ENCODE measurements at places on chromosomes 1 and 21.
A peak's percentile ranks its signal among the peaks of the same experiment; 100 is the strongest.

DNA sequence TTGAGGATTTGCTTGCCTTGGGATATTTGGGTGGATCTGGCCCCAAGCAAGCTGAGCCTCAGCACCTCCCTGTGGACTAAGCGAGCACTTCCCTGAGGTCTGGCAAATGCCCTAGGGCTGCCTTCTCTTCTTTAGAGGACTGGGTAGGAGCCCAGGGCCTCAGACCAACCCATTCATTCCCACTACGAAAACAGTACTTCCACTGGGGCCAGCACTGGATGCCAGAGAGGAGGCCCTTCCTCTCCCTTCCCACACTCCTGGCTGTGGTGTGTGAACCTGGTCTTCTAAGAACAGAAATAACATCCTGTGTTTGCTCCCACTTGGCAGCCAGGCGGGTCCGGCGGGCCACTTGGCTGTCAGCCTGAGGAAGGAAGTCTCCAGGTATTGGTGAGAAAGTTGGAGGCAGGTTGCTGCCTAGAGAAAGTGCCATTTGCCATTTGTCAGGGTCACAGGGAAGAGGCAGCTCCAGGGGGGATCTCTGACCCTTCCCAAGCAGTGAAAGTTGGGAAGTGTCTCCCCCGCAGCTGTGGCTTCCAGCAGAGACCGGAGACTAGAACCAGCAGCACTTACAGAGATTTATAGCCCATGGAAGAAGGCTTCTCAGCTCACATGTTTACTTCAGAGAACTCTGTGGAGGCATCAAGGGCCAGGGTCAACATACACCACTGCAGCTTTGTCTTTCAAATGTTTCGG is 323.5 kb downstream of the SIPA1L2 start:
- DNase-seq: no peak

GRCh38 chr1:98929437-98929836 is 75.2 kb downstream of the PLPPR5 start:
- no peak for DNase-seq

- peak; percentile 91 for DNase-seq
These were observed 167.2 kb downstream of the FMN2 start for GRCh38 chr1:240258910-240259309.

DNA sequence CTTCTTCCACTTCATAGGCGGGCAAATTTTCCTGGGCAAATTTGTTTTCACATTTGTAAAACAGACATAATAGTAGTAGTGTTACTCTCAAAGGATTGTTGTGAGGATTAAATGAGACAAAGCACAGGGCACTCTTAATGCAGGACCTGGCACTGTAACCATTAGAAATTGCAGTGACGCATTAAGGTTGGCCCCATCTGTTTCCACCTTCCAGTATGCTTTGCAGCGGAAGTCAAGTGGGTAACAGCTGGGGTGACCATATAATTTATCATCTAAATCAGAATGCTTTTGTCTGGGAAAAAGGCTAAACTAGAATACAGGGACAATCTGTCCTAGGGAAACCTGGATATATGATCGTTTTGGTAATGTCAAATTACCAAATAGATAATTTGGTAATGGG is 132.5 kb upstream of the CACHD1 start:
- DNase-seq: no peak

DNA sequence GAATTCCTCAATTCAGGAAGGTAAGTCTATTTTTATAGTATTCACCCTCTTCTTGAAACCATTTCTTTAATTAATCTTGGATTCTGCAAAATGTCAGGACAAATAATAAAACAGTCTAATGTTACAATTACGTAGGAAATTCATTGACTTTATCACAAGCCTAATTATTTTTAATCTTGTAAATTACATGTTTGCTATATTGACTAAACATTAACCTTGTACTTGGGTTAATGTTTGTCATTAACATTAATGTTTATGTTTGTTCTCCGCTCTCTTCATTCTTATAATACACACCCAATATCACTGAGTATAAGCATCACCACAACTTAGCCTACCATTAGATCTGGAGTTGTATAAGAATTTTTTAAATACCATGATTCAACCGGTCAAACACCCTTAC is 2.8 kb downstream of the GCLM start:
- DNase-seq: no peak

- DNase-seq: peak; percentile 21
These were observed 1.3 kb downstream of the TMEM35B start for GRCh38 chr1:34983700-34984355.

GRCh38 chr1:210364479-210364878 is 35.8 kb downstream of the HHAT start:
- no peak for DNase-seq

DNA sequence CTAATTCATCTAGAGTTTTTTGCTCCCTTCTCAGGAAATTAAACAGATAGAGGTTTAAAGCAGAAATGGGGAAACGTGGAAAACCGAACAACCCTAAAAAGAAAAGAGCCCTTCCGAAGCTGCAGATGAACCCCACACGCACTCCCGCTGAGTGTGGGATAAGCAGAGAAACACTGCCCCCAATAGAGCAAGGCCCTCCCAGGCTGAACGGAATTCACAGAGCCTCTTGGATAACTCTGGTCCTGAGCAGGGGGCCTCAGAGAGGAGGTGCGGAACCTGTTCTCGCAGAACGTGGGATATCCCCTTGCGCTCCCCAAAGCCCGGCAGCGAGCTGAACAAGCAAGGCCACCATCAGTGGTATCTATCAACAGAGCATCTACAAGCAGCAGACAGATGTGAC is 44.9 kb downstream of the SSBP3 start:
- no peak for DNase-seq

GRCh38 chr1:151680826-151681225 is 35.8 kb downstream of the CELF3 start:
- peak; percentile 93 for DNase-seq

Data from EL (cell line).